ENCODE measurements at places on chromosomes 6 and 20. TPM values are rescaled to one million over a fixed set of nuclear protein-coding genes. Genes with fewer than 3 reads are reported as not detected.

DNA sequence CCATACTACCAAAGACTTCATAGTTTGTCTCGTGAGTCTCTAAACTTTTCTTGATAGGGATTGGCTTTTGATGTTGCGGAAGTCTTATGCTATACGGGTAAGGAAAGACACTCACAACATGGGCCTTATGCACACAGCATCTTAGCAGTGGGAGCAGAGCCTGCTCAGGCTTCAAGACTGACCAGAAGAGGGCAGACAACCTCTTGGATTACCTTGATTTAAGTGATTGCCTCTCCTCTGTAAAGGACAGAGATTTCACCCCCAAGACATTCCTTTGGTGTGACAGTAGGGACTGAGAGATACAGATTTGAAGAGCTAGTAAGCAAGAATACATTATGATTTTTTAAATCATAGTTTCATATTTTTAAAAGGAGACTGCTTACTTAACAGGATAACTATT is 71.0 kb upstream of the SAMD3 start:
- H3K27ac ChIP-seq: no peak overlapping the region
- peak; percentile 73 for DNase-seq
- peaks cover 11% of the 10 kb centered on the region for H3K4me1 ChIP-seq
- no peaks in the 10 kb centered on the region for H3K27me3 ChIP-seq
- H3K36me3 ChIP-seq: no peaks in the 10 kb centered on the region
- no peak overlapping the region for H3K4me3 ChIP-seq

DNA sequence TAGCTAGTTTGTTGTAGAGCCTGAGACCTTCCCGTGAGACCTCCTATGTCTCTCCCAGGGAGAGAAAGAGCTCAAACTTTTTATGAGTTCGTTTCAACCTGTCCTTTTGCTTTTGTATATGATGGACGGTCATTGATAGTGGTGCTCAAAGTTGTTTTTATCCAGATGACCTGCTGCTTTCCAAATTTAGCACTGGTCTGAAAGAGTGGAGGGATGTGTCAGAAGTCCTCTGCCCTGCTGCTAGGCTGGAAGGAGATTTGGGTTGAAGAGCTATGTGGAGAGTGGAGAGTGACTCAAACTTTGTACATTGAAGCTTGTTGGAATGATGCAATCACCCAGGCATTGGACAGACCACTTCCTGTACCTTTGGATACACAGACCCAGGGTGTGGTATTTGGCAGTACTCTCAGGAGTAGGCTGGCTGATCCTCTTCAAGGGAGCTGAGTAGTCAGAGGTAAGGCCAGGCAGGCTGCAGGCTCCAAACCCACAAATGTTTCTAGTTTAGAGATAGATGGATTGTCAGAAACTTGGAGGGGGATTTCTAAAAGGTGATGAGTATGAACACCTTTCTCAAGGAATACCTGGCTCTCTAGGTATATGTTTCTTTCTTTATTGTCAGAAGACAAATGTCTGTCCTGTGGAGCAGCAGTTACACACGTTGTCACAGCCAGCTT is 49.4 kb upstream of the RREB1 start:
- H3K4me1 ChIP-seq: peaks cover 27% of the 10 kb centered on the region
- H3K27ac ChIP-seq: peak overlapping the region; percentile 74
- no peaks in the 10 kb centered on the region for H3K27me3 ChIP-seq
- no peaks in the 10 kb centered on the region for H3K36me3 ChIP-seq
- peak overlapping the region; percentile 38 for H3K4me3 ChIP-seq

DNA sequence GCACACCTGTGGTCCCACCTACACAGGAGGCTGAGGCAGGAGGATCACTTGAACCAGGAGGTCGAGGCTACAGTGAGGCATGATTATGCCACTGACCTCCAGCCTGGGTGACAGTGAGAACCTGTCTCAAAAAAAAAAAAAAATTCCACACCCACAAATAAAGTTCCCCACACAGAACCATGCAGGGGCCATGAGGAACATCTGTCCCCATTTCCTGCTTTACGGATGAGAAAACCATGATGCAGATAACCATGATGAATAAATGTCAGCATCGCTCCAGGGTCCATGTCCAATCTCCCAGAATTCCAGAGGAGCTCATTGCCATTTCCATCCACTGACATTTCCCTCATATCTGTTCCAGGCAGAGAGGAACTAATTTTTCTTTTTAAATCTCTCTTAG is 16.9 kb upstream of the AGPAT4 start:
- DNase-seq: no peak
- no peak overlapping the region for H3K27ac ChIP-seq
- H3K36me3 ChIP-seq: no peaks in the 10 kb centered on the region
- peaks cover 20% of the 10 kb centered on the region for H3K27me3 ChIP-seq

- no peaks in the 10 kb centered on the region for H3K4me1 ChIP-seq
- H3K4me3 ChIP-seq: no peak overlapping the region
- no peaks in the 10 kb centered on the region for H3K27me3 ChIP-seq
- H3K36me3 ChIP-seq: no peaks in the 10 kb centered on the region
- H3K27ac ChIP-seq: no peak overlapping the region
Observed at GRCh38 chr6:114169763-114170162, 173.1 kb downstream of the HS3ST5 start.

GRCh38 chr20:51766994-51767866 is 960 bp downstream of the ATP9A start:
- H3K36me3 ChIP-seq: no peaks in the 10 kb centered on the region
- no peak for DNase-seq
- no peaks in the 10 kb centered on the region for H3K27me3 ChIP-seq
- H3K4me1 ChIP-seq: peaks cover 24% of the 10 kb centered on the region

- H3K36me3 ChIP-seq: no peaks in the 10 kb centered on the region
- peaks cover 17% of the 10 kb centered on the region for H3K4me1 ChIP-seq
- DNase-seq: no peak
- H3K27me3 ChIP-seq: peaks cover 7% of the 10 kb centered on the region
- no peak overlapping the region for H3K4me3 ChIP-seq
Observed at GRCh38 chr6:52333840-52334200, 28.1 kb upstream of the PAQR8 start.

FRK gene
- 0.02 TPM for total RNA-seq

LRRC73 gene
- total RNA-seq: 1.0 TPM

DNA sequence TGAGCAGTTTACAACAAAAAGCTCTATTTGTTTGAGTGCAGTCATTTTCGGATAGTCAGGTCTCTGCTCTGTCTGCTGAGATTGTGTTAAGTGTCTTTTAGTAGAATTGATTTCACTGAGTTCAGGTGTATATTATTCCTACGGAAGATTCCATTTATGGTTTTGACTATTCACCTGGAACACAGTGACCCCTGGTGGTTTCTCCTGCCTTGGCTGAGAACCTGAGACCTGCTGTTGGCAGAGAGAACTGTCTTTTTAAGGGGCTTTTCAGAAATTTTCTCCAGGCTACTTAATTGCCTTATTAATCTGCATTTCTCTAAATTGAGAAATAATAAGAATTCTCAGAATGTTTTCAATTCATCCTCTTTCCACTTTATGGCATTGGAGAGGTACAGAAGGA is 508.0 kb downstream of the TBC1D32 start:
- H3K36me3 ChIP-seq: no peaks in the 10 kb centered on the region
- no peak for DNase-seq
- H3K27me3 ChIP-seq: no peaks in the 10 kb centered on the region

DNA sequence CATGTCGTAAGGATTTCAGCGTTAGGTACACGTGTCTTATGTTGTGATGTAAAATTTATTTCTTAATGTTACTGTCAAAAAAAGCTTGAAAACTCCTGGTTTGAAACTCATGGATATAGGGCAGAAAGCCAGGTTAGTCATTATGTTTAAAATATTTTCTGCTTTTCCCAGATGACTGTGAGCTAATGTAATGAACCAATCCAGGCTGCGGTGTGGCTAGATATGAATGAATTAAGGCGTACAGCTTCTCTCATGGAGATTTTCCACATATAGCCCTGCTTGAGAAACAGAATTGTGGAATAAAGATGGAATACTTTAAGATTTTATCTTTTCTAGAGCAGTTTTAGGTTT is 80.3 kb upstream of the STMND1 start:
- H3K4me3 ChIP-seq: no peak overlapping the region
- H3K36me3 ChIP-seq: peaks cover 14% of the 10 kb centered on the region
- H3K27me3 ChIP-seq: no peaks in the 10 kb centered on the region
- no peak overlapping the region for H3K27ac ChIP-seq
- no peak for DNase-seq

CALHM5 gene
- 1.9 TPM for total RNA-seq

- H3K36me3 ChIP-seq: peaks cover 26% of the 10 kb centered on the region
- DNase-seq: no peak
- peaks cover 1% of the 10 kb centered on the region for H3K27me3 ChIP-seq
- no peak overlapping the region for H3K4me3 ChIP-seq
Observed at GRCh38 chr6:36926708-36927513, 27.6 kb upstream of the PI16 start.

ANGPT4 gene
- total RNA-seq: not detected

DNA sequence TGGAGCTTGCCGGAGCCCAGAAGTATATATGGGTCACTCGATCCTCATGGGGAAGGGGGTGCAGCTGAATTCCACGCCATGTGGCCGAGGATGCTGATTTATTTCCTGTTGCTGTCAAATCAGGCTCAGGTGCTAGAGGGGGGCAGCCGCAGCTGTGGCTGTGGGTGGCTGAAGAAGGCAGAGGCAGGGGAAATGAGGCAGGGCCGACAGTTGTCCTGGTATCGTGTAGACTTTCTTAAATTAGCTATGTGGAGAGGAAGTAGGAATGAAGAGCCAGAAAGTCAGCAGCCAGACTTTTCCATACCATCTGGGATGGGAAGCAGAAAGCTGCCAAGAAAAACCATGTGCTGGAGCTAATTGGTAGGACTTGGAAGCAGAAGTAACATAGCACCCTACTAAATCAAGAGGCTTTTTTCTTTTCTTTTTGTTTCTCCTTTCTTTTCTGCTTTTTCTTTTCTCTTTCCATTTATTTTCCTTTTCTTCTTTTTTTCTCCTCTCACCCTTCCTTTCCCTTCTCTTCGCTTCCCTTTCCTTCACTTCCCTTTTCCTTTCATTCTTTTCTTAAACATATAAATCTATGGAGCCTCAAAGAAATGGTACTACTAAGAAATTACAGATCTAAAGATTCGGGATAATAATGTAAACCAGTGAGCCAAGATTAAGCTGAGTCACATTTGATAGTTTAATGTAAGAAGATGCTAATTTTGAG is 90.6 kb upstream of the CD83 start:
- H3K36me3 ChIP-seq: no peaks in the 10 kb centered on the region
- H3K27ac ChIP-seq: no peak overlapping the region
- H3K4me1 ChIP-seq: peaks cover 15% of the 10 kb centered on the region
- H3K4me3 ChIP-seq: no peak overlapping the region
- no peak for DNase-seq

GRCh38 chr20:61719691-61720347 is 345.9 kb downstream of the TAF4 start:
- DNase-seq: no peak
- no peaks in the 10 kb centered on the region for H3K4me1 ChIP-seq
- no peak overlapping the region for H3K4me3 ChIP-seq
- H3K36me3 ChIP-seq: no peaks in the 10 kb centered on the region
- no peaks in the 10 kb centered on the region for H3K27me3 ChIP-seq
- no peak overlapping the region for H3K27ac ChIP-seq

DNA sequence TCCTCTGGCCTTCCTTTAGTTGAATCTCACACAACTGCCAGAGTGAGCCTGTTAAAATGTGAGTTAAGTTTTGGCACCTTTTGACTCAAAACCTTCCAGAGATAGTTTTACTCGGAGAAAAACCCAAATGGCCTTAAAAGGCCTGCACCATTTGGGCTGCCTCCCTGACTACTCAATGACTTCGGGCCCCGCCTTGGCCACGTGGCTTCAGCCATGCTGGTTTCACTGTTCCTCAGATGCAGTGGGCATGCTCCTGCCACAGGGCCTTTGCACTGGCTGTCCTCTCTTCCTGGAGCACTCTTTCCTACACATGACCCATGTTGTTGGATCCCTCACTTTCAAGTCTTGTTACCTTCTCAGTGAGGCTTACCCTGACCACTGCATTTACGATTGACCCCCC is 18.3 kb downstream of the VEGFA start:
- DNase-seq: no peak
- H3K36me3 ChIP-seq: peaks cover 16% of the 10 kb centered on the region
- no peaks in the 10 kb centered on the region for H3K4me1 ChIP-seq
- no peak overlapping the region for H3K27ac ChIP-seq

GRCh38 chr6:34485321-34486060 is 19.6 kb downstream of the PACSIN1 start:
- DNase-seq: no peak
- no peaks in the 10 kb centered on the region for H3K4me1 ChIP-seq
- no peak overlapping the region for H3K4me3 ChIP-seq
- no peaks in the 10 kb centered on the region for H3K36me3 ChIP-seq
- no peak overlapping the region for H3K27ac ChIP-seq

- no peak overlapping the region for H3K4me3 ChIP-seq
- H3K4me1 ChIP-seq: no peaks in the 10 kb centered on the region
- H3K27ac ChIP-seq: no peak overlapping the region
- no peak for DNase-seq
- H3K36me3 ChIP-seq: no peaks in the 10 kb centered on the region
- no peaks in the 10 kb centered on the region for H3K27me3 ChIP-seq
Observed at GRCh38 chr6:96466147-96466863, 55.3 kb upstream of the UFL1 start.

DNA sequence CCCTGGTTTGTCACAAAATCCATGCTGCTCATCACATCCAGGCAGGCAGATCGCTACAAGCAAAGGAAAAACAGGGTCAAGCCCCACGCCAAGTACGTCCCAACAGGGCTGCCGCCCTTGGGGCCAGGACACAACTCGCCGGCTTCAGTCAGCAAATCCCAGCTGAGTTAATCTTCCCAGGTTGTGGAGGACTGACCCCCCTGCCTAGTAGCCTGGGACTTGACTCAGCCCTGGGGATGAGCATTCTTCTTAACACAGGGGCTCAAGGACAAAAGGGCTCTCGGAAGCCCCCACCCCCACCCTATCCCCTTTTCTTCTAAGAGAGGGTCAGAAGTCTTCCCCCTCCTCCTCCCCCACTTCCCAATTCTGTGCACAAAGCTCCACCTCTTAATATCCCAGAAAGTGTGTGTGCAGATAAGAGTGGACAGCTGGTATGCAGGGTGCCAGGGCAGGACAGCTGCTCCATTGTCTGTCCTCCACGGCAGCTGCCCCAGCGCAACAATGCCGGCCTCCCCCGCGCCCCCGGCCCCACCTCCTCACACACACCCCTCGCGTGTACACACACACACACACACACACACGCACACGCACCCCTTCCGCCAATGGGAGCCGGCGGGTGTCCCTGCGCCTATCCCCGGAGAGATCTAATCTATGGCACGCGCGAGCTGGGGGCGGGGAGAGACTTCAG is 4.5 kb downstream of the DLL1 start:
- no peaks in the 10 kb centered on the region for H3K4me1 ChIP-seq
- no peak overlapping the region for H3K4me3 ChIP-seq
- no peak overlapping the region for H3K27ac ChIP-seq

DNA sequence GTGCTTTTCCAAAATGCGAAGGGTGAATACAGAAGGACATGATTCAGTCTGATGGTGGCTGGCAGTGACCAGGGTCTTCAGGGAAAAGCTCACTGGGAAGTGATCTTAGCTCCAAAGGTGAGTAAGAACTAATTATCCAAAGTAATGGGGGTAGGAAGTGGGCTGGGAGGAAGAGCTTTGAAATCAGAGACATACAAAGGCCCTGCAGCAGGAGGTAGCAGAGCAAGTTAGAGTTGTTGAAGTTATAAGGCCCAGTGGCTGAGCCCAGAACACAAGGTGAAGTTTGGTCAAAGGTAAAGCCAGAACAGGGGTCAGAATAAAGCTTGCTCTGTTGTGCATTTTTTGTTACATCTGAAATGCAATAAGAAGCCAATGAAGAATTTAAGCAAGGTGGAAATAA is 81.2 kb downstream of the PLCB1 start:
- peak overlapping the region; percentile 53 for H3K27ac ChIP-seq
- H3K27me3 ChIP-seq: peaks cover 1% of the 10 kb centered on the region
- no peak for DNase-seq

PROKR2 gene
- total RNA-seq: not detected

- peaks cover 14% of the 10 kb centered on the region for H3K27me3 ChIP-seq
- no peaks in the 10 kb centered on the region for H3K36me3 ChIP-seq
- no peaks in the 10 kb centered on the region for H3K4me1 ChIP-seq
Observed at GRCh38 chr6:63509652-63510352, 62.5 kb upstream of the LOC128125822 start.

Data from HFFc6 (cell line).